ENCODE measurements at places on chromosomes 5 and 9. TPM values are rescaled to one million over a fixed set of nuclear protein-coding genes. Genes with fewer than 3 reads are reported as not detected.

The RGMB gene
- 15.6 TPM for total RNA-seq

The S1PR3 gene
- total RNA-seq: 15.5 TPM

The CCL27 gene
- 0.77 TPM for total RNA-seq

The PDE6A gene
- total RNA-seq: not detected

The LHX3 gene
- total RNA-seq: not detected

The SEMA6A gene
- total RNA-seq: 27.6 TPM

The FOXD1 gene
- total RNA-seq: 0.11 TPM
